ENCODE measurements at places on chromosomes 16 and 17.

DNA sequence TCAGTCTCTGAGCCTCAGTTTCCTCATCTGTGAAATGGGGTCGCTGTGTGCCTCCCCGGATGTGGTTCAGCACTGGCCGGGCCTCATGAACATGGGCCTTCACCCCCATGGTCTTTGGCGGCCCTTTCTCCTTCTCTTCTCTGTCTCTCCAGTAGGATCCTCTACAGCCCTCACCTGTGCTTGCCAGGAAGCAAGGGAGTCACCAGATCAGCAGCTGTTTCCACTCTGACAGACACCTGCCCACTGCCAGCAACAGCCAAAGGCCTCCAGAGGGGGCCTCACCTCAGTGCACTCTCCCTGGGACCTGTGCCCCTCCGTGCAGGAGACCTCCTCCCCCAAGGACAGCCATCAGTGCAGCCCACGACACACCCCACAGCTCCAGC, 89.4 kb downstream of the C16orf78 start:
- DNase-seq: no peak

DNA sequence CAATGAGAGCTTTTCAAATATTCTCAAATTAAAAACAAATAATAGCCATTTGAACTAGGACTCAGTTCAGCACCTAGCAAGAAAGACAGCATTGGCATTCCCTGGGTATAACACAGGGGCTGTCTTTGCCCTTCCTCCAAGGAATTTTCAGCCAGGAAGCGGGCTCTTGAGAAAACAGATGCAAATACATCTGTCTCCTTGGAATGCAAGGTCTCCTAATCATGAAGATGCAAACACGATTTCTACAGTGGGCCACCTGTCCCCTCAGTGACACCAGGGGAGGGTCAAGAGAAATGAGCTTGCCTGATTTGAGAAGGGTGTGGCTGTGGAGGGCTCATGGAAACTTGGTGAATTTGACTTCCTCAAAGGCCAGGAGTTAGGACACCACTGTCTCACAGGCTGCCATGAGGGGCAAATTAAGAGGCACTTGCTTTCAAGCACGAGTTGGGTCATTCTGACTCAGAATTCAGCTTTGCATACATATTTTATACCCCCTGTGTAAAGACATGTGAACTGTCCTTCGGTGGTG, 24.5 kb upstream of the SUPT4H1 start:
- no peak for DNase-seq

DNA sequence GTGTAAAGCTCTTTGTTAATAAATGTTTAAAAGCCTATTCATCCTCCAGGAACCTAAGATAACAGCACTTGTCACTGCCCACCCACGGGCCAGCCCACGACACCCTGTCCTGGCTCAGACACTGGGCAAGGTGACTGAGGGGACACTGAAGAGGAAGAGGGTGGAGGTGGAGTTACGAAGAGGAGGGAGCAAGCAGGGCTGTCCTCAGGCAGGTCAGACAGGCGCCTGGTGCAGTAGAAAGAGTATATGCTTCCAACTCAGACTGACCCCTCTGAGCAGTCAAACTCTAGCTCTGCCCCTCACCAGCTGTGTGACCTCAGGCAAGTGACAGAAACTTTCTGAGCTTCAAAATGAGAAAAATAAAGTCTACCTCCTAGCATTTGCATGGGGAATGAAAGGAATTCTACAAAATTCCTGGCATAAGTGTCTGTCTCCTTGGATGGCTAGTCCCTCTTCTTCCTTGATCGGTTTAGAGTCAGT, 22.8 kb downstream of the TEX2 start:
- DNase-seq: no peak

GRCh38 chr16:49849037-49849753, 6.7 kb downstream of the ZNF423 start:
- DNase-seq: no peak

DNA sequence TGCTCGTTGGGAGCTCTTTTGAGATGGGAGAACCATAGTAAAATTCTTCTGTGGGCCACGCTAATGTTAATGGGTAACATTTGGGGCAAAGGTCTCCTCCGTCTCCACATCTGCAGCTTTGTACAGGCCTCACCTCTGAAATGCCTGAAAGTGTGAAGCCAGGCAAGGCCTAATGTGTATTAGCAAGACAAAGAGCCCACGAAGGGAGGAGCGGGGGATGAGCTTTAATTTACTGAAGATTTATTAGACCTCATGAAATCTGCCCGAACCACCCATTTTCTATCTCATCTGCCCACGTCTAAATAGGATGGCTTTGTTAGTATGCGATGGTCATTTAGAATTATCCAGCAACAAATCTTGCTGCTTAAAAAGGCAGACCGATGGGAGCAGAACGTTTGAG, 408.9 kb downstream of the PMP22 start:
- DNase-seq: no peak

DNA sequence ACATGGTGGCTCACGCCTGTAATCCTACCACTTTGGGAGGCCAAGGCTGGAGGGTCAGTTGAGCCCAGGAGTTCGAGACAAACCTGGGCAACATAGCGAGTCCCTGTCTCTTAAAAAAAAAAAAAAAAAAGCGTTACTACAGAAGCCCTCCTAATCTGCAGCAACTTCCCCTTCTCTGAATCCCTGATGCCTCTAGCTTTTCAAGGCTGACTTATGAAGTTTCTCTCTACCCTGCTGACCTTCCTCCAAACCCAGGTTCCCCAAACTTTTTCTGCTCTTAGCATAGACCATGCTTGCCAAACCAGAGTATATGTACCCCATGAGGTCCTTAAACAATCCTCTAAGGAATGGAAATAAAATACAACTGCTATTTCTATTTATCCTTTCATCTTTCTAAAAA, 16.4 kb downstream of the LYRM1 start:
- DNase-seq: no peak

- no peak for DNase-seq
Observed at GRCh38 chr16:19113577-19114358, at the start of gene ITPRIPL2. ITPRIPL2 (plus strand) TSS chr16:19113964; CDS start chr16:19114462, 498 bp downstream.

DNA sequence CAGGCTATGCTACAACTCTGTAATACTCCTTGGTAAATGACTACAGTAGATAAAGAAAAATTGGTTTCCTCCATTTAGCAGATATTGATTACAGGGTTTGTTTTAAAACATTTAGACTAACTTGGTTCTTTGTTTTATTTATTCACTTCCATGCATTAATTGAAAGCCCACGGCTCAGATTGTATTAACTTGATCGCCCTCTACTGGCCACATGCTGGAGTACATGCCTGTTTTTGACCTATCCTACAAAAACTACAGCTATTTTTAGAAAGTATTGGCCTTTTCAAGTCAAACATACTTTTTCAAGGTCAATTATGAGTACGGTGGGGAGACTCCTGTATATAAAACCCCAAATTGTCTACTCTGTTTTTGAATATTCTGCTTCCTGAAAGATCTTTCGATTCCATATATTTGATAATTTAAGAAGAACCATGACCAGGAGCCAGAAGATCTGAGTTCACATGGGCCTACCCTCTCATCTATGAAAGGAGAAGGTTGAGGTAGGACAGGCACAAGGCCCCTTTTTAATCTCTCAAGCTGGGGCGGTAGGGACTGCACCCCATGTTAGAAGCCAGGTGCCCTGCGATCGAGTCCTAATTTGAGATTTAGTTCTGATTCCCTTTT, 51.8 kb downstream of the CA10 start:
- DNase-seq: no peak

DNA sequence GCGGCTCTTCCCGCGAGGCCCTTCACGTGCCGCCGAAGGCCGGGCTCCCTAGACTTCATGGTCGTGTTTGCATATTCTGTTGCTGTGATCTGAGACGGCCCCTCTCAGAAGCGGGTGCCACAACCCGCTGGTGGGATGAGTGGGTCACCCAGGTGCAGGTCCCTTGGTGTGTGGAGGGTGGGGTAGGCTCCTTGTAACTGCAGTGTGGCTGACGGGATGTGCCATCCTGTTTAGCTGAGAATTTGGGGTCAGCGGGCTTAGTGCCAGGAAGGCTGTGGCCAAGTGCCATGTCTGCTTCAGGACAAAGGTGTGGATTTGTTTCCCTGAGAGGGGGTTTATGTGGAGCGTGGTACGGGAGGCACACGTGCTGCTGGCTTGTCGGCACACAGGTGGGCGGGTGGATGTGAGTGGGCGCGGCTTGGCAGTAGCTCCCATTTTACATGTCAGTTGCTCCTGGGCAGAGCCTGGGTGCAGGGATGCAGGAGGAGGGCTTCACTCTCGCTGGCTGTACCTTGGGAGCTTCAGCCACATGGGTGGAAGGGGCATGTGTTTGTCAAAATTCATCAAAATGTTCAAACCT, 9.2 kb upstream of the WFIKKN1 start:
- no peak for DNase-seq

DNA sequence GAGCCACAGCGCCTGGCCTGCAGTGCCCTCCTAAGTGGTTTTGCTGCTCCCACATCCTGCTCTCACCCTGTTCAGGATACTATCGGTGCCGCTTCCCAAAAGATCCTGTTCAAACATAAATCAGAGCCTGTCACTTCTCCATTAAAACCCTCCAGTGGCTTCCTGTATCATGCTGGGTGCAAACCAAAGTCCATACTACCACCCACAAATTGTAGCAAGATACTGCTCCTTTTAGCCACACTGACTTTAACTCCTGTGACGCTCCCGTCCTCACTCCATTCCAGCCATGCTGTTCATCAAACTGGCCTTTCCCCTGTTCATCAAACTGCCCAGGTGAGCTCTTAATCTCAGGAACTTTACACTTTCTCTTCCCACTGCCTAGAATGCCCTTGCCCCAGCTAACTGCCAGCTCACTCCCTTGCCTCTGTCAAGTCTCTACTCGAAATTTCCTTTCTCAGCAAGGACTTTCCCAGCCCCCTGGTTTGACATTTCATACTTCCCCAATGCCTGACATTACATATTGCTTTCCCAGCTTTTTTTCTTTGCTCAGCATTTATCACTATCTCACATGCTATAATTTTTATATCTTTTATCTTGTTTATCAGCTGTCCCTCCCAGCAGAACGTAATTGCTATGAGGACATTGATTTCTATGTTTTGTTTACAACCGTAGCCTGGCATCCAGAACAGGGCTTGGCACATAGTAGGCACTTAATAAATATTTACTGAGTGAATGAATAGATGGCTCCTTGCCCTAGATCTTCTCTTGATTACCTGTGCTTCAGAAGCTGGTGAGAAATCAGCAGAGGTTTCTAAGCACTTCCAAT, 44.3 kb upstream of the SMURF2 start:
- no peak for DNase-seq

DNA sequence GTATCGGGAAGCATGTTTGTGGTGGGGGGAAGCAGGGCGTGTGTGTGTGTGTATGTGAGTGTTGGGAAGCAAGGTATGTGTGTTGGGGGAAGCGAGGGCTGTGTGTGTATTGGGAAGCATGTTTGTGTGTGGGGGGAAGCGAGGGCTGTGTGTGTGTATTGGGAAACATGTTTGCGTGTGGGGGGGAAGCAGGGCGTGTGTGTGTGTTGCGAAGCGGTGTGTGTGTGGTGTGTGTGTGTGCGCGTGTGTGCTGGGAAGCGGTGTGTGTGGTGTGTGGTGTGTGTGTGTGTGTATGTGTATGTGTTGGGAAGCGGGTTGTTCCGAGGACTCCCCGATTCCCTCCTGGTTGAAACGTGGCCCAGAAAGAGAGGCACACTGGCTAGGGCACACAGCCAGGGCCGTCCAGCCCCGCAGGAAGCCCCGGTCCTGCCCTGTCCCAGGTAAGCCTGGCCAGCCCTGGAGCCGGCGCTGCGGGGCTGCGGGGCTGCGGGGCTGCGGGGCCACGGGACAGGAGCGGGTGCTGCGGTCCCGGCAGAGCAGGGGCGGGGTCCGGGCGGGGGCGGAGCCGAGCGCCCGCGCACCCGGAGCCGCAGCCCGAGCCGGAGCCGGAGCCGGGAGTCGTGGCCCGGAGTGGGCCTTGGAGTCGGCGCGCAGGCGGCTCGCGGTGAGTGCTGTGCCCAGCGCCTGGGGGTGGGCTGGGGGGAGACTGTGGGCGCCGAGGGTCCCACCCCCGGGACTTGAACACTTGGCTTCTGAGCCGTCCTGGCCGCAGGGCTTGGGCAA, at the start of gene NOD2:
Gene NOD2 (plus strand): TSS at position 608 of the 783 bp plus-strand sequence. CDS start 5,890 bp downstream, outside the sequence.
- peak; percentile 11 for DNase-seq

- no peak for DNase-seq
Observed at GRCh38 chr16:67181346-67181745, 2.4 kb downstream of the MATCAP1 start.

GRCh38 chr16:88923450-88923849, 53.6 kb downstream of the CBFA2T3 start:
- no peak for DNase-seq

DNA sequence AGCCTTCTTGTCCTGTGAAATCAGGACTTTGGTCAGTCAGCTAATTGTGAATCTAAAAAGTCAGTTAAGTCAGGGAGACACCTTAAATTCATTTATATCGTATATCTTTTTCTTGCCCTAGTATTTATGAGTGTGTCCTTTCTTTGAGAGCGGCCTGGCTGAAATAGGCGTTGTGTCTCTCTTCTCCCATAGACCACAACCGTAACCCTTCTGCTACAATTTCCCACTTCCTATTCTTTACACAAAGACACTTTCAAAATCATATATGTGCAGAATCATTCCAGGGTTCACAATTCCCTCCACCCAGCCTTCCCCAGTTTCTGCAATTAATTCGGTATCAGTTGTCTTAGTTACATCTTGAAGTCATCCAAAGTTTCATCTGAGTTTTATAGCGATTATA, 14.0 kb upstream of the COTL1 start:
- DNase-seq: no peak

GRCh38 chr16:85069171-85069570, 41.6 kb downstream of the KIAA0513 start:
- DNase-seq: no peak

- no peak for DNase-seq
Observed at GRCh38 chr16:2895813-2896212, 12.8 kb downstream of the FLYWCH2 start.

GRCh38 chr17:13952009-13952750, 117.1 kb upstream of the COX10 start:
- no peak for DNase-seq

GRCh38 chr16:58515125-58515870, at the start of gene SETD6:
SETD6 (plus strand) TSS chr16:58515517; CDS start chr16:58515538, 21 bp downstream.
- peak; percentile 44 for DNase-seq

GRCh38 chr16:782258-782657, 5.9 kb downstream of the RPUSD1 start:
- DNase-seq: no peak

DNA sequence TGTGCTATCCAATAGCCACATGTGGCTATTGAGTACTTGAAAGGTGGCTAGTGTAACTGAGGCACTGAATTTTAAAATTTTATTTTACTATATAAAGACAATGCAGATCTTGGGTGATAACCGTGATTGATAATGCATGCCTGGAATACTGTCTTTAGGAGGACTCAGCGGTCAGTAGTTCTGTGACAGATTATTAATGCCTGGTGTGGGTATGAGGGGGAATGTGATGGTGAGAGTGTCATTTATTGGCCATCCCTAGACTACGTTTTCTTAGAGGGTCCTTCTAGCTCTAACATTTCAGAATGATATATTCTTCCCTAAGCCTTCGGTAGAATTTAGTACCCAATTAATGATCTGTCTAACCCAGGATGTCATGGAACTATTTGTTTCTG, 157.6 kb downstream of the CPPED1 start:
- DNase-seq: no peak

Measured in T-helper 22 cell (primary cell).